Kidney (tissue), 22 donors: ENCODE measurements at places on chromosomes 3 and 15. TPM values are rescaled to one million over a fixed set of nuclear protein-coding genes. Genes with fewer than 3 reads are reported as not detected.

GPR171 gene
- total RNA-seq, result 4.9 TPM

CTSH gene
- 201 TPM for total RNA-seq

BOC gene
- 22.2 TPM for total RNA-seq

LEKR1 gene
- 1.6 TPM for total RNA-seq

BNC1 gene
- total RNA-seq, result 0.38 TPM

SMCO1 gene
- not detected for total RNA-seq

ARNT2 gene
- 38.2 TPM for total RNA-seq

PARL gene
- total RNA-seq, result 70.2 TPM

TFDP2 gene
- total RNA-seq, result 50.6 TPM

ECE2 gene
- not detected for total RNA-seq

CHRNA7 gene
- 1.6 TPM for total RNA-seq

PLSCR2 gene
- total RNA-seq, result 1.4 TPM

MON1A gene
- 7.4 TPM for total RNA-seq

ANKUB1 gene
- total RNA-seq, result not detected

CLRN1 gene
- total RNA-seq, result not detected

PAQR5 gene
- 51.3 TPM for total RNA-seq

UPK1B gene
- total RNA-seq, result 12.4 TPM

GOLGA6L4 gene
- total RNA-seq, result 5.6 TPM

MAN2A2 gene
- 56.3 TPM for total RNA-seq

PROS1 gene
- 56.2 TPM for total RNA-seq

SLC24A5 gene
- not detected for total RNA-seq

SPATA12 gene
- not detected for total RNA-seq

FGF12 gene
- total RNA-seq, result 1.8 TPM

SSUH2 gene
- total RNA-seq, result 0.44 TPM

TMEM212 gene
- total RNA-seq, result not detected

ACKR4 gene
- total RNA-seq, result 1.0 TPM

AGBL1 gene
- total RNA-seq, result not detected

IMPG2 gene
- total RNA-seq, result 0.85 TPM
